ENCODE measurements at places on chromosomes 2 and 18.

GRCh38 chr2:218332288-218332687 lies 24.4 kb upstream of the CATIP start:
- DNase-seq = no peak

DNA sequence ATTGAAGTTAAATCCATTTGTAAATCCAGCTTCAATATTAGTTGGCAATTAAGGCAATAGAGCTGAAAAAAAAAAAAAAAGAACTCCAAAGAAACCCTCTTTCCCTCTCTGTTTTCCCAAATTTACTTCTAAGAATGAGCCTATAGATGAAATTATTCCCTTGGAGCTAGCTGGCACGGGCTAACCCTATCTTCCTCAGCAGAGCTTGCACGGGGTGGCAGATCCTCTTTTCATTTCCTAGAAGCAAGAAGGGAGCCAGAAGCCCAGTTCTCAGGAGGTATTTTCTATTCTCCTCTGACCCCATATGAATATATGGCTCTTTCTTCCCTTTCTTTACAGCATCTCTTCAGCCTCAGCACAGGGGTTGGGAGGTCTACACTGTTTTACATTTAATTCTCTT lies 426.0 kb downstream of the TGIF1 start:
- no peak for DNase-seq

- no peak for DNase-seq
Measured at GRCh38 chr2:9408641-9409151, 14.6 kb downstream of the ITGB1BP1 start.

GRCh38 chr2:35708411-35708923 lies 647.1 kb upstream of the CRIM1 start:
- DNase-seq = no peak

GRCh38 chr2:17302281-17302680 lies 216.0 kb downstream of the RAD51AP2 start:
- DNase-seq = no peak

DNA sequence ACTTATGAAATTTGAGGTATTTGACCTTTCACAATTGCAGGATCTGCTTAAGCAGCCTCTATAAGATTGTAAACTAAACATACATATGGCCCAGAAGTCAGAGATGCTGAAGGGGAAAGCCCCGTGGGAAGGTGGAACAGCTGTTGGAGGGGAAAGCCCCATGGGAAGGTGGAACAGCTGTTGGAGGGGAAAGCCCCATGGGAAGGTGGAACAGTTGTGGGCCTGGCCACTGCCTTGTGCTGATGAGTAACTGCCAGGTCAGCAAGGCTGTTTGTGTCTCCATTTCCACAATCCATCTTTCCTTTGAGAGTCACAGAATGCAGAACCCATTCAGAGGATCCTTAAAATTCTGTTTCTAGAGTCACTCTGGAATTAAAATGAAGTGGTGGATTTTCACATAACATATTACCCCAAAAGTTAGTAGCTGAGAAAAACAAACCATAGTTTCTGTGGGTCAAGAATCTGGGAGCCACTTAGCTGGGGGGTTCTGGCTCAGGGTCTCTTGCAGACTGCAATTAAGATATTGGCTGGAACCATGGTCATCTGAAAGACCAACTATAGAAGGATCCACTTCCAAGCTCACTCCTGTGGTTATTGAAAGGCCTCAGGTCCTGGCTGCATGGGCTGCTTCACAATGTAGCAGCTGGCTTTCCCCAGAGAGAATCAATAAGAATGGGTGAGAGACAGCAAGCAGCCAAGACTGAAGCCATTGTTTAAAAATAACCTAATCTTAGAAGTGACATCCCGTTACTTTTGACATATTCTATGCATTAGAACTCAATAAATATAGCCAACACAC lies 86.6 kb upstream of the CAVIN2 start:
- no peak for DNase-seq

DNA sequence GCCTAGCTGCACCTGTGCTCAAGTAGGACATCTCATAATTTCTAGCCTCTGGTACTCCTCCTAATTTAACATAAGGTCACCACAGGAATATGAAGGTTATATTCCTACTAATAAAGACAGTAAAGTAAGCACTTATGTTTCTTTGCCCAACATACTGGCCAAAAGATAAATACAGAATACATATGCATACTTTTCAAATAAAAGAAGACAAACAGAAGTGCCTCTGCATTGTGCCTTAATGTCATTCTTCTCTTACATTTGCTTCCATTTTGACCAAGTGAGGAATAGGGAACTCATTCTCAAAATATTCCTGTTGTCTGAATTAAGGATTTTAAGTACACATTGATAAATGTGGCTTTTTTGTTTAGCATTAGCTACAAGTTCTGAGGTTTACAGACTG lies 5.6 kb downstream of the BCL11A start:
- no peak for DNase-seq

DNA sequence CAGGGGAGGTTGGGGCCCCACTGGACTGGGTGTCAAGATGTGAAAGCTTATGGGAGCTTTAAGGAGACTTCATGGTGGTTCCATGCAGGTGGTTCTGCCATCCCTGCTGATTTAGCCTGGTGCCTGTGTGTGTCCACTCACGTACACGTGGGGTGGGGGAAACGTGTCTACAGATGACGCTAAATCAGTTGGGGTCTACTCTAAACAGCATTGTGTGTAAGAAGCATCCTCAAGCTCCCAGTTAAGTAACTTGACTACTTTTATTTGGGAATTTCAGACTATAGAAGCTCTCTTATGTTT lies 47.1 kb downstream of the BCL2L11 start:
- DNase-seq = no peak

DNA sequence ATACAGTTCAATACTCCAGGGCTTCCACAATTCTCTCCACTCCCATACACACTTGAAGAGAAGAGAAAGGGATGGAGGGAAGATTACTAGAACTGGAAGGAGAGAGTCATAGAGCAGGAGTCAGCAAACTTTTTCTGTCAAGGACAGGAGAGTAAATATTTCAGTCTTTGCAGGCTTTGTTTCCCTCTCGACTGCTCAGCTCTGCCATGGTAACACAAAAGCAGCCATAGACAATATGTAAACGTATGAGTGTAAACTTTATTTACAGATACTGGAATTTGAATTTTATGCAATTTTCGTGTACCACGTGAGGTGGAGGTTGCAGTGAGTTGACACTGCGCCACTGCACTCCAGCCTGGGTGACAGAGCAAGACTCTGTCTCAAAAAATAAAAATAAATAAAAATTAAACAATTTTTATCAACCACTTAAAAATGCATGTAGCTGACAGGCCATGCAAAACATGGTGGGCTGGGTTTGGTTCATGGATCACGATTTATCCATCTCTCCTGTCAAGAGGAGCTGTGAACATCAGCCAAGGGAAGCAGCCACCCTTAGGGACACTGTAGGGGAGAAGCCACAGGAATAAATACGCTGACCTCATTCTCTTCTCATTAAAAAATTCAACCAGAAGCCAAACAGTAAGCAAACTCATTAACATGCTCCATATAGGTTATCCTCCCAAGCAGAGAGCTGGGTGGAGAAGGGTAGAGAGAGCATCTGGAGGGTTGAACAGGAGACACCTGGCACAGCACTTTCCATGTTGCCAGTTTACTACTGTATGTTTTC lies 266.4 kb upstream of the FN1 start:
- no peak for DNase-seq

GRCh38 chr2:11320698-11321492 lies 23.5 kb downstream of the ROCK2 start:
- no peak for DNase-seq

DNA sequence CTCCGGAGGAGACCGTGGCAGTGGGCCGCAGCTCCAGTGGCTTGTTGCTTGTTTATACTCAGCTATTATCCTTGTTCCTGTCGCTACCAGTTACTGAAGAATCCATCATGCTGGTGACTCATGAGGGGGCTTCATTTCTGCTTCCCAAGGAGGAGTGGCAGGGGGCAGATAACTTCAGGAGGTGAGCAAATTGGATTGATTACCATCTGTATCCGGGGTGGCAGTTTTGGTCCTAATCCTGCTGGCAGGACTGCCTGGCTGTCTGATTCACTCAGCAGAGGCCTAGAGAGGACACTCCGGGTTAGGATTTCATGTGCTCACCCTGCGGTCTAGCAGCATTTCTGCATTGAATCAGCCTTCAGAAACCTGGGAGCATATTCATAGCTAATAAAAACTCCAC lies 230.0 kb downstream of the ACTR3 start:
- no peak for DNase-seq

DNA sequence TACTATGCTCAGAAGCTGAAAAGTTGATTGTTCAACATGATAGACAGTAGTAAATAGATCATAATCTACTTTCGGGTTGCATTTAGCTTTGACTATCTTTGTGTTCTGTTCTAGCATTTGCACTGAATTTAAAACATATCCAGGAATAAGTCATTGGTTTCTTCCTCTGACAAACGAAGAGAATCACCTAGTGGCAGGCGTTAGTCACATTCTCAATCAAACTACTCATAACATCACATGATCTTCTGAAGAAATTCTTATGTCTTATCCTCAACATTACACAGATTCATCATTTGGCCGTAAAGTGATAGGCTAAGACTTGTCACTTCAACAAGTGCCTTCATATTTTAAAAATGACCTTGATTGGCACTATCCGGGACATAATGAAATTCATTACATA lies 63.6 kb upstream of the TTC21B start:
- DNase-seq = no peak

DNA sequence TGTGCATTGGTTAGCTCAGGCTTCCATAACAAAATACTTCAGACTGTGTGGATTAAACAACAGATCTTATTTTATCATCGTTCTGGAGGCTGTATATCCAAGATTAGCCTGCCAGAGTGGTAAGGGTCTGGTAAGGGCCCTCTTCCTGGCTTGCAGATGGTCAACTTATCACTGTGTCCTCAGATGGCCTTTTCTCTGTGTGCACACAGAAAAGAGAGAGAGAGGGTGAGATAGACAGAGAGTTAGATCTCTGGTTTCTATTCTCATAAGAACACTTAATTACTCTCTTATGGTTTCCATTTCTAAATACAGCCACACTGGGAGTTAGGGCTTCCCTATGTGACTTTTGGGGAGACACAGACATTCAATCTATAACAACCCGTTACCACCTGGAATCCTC lies 1003.5 kb downstream of the TSN start:
- DNase-seq = no peak

- no peak for DNase-seq
Measured at GRCh38 chr18:9106800-9107584, 4.5 kb downstream of the NDUFV2 start.

GRCh38 chr2:71832388-71832787 lies 315.3 kb downstream of the CYP26B1 start:
- DNase-seq = no peak

GRCh38 chr2:205967391-205968075 lies 118.4 kb downstream of the INO80D start:
- no peak for DNase-seq

- no peak for DNase-seq
Measured at GRCh38 chr18:9519399-9519798, 44.1 kb downstream of the RALBP1 start.

- DNase-seq = no peak
Measured at GRCh38 chr2:147623328-147623727, 221.5 kb upstream of the ACVR2A start.

GRCh38 chr2:120787822-120788700 lies 52.4 kb downstream of the GLI2 start:
- no peak for DNase-seq

- DNase-seq = no peak
Measured at GRCh38 chr2:1512321-1513289, 99.3 kb downstream of the TPO start.

DNA sequence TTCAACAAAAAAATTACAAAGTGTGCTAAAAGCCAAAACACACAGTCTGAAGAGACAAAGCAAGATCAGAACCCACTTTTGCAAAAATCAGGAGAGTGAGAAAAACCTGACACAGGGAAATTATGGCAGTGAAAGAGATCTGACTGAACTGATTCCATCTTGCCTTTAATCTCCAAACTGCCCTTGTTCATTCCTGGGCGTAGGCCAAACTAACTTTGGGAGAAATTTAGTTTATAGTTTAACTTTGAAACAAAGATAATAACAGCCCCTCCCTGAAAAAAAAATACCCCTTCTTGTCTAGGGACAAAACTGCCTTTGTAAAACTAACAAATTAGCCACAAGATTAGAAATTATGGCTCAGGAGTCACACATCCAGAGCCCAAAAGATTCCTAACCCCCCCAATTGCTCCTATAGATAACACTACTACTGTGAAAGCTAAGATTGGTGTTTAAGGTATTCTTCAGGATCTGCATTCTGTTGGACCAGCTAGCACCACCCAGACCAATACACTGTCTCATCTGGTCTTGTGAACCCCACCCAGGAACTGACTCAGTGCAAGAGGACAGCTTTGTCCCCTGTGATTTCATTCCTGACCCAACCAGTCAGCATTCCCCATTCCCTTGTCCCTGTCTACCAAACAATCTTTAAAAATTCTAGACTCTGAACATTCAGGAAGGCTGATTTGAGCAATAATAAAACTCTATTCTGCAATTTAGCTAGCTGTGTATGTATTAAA lies 226.1 kb upstream of the SH3BP4 start:
- DNase-seq = no peak

DNA sequence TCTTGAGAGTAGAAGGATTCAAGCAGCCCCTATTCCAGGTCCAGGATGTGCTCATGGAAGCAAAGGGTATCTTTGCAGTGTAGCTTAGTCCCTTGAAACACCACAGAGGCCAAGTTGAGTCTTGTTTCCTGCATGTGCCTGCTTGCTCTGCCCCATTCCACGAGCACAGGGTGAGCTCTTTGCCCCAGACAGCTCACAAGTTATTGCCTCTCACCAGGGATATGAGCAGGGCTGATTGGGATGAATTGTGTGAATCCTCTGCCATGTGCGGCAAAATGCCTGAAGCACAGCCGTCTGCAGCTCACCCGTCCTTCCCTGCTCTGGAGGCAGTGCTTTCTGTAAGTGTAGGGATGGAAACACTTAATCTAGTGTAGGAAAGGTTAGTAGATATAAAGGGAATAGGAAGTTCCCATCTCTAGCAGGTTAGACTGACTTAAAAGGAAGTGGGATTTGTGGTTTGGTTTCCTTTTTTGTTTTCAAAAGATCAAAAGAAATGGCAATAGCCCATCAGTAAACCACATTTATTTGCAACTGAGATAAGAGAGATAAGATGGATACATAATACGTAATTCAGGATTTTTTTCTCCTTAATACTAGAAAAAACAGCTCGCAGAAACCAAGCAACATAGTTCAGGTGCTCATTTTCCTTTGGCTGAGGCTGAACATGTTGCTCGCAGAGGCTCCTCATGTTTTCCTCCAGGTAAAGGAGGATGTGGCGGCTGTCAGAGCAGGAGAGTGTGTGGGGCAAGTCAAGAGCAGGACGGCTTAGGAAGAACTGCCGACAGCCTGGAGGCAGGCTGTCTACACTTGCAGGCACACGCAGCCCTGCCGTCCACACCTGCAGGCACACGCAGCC lies 41.4 kb downstream of the TMEM182 start:
- DNase-seq = no peak
